NCI-H1436 (cell line): ENCODE measurements at places on chromosomes 1 and 21.

- peak; percentile 94 for DNase-seq
Observed at GRCh38 chr1:220487297-220487820, 40.6 kb upstream of the MARK1 start.

DNA sequence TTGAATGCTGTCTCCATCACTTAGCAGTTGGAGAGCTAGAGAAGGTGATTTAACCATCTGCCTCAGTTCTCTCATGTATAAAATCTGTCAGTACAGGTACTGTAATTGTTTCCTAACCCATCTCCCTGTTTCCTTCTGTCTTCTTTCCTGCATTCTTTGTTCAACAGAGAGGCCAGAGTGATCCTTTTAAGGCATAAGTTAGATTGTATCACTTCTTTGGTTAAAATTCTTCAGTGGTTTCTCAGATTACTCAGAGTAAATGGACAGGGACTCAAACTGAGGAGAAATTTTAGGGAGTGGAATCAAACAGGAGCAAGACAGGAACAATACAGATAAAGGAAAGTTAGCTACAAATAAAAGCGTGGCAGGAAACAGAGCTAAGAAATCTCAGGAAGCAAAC lies 45.2 kb upstream of the SSX2IP start:
- no peak for DNase-seq

GRCh38 chr21:35593000-35593502 lies 467.3 kb downstream of the SETD4 start:
- DNase-seq = no peak

DNA sequence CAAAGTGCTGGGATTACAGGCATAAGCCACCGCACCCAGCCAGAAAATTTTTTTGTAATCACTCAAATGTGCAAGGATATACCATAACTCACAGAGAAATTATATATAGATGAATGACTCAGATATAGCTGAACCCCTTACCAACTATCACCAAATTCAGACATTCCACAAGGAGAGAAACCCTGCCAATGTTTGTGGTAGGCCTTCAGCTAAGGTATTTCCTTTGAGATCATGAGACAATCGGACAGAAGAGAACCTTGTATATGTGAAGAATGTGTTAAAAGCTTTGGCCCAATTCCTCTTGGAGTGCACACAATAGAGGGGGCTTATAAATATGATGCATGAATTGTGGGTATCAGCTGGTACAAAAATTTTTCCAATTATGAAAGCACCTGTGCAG lies 50.7 kb downstream of the ZNF684 start:
- DNase-seq = no peak

DNA sequence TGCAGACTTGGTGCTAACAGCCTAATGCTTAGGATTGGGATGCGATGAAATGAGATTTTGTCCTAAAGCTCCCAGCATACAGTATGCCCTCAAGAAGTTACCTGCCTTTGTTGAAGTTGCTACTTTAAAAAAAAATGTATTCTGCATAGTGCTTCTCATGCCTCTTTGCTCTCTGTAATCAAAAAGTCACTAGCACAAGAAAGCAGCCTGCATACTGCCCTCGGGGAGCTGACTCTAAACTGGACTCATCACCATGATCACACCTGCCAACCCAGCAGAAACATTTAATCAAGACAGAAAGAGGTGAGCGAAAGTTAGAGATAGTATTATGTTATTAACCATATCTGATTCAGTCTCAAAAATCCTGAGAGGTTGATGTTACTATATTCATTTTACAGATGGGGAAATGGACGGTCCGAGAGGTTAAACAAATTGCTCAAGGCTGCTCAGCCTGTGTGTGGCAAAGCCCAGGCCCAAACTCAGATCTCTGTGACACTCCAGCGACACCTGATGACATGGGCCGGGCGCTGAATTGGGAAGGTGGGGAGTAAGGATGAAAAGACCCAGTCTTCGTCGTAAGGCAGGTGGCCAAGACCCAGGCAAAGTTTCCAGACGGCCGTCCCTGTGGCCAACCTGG lies 1.1 kb downstream of the BATF3 start:
- DNase-seq = no peak

DNA sequence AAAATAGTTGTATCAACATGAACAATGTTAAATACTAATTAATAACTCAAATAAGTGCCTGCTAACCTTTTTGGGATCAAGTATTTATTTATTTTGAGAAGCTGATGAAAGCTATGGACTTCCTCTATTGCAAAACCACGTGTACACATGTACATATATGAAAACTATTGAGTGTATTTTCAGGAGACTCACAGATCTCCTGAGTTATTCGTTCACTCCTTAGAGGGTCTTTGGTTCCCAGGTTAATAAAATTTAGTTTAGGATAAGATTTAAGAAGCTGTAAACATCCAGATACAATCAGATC lies 130.5 kb downstream of the DISC1 start:
- DNase-seq = no peak

DNA sequence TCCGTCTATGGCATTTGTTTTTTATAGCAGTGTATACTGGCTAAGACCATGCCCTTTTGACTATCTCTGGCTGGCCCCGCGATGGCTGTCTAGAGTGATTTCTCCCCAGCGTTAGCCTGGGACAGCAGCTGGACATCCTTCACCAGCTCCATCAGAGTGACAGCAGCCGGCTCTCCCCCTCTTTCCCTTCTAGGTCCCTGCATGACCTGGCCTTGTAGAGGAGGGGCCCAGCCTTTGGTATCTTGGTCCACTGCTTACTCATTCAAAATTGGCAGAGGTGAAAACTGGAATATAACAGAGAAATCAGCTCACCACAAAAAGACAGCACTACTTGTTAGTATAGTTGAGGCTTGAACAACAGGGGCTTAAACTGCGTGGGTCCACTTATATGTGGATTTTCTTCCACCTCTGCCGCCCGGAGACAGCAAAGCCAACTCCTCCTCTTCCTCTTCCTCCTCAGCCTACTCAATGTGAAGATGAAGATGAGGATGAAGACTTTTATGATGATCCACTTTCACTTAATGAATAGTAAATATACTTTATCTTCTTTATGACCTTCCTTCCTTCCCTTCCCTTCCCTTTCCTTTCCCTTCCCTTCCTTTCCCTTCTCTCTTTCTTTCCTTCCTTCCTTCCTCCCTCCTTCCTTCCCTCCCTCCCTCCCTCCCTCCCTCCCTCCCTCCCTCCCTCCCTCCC lies 29.4 kb upstream of the B3GALNT2 start:
- no peak for DNase-seq

- no peak for DNase-seq
Observed at GRCh38 chr1:109887271-109887670, 23.4 kb upstream of the CSF1 start.
